ENCODE measurements at places on chromosomes 3 and 15.

DNA sequence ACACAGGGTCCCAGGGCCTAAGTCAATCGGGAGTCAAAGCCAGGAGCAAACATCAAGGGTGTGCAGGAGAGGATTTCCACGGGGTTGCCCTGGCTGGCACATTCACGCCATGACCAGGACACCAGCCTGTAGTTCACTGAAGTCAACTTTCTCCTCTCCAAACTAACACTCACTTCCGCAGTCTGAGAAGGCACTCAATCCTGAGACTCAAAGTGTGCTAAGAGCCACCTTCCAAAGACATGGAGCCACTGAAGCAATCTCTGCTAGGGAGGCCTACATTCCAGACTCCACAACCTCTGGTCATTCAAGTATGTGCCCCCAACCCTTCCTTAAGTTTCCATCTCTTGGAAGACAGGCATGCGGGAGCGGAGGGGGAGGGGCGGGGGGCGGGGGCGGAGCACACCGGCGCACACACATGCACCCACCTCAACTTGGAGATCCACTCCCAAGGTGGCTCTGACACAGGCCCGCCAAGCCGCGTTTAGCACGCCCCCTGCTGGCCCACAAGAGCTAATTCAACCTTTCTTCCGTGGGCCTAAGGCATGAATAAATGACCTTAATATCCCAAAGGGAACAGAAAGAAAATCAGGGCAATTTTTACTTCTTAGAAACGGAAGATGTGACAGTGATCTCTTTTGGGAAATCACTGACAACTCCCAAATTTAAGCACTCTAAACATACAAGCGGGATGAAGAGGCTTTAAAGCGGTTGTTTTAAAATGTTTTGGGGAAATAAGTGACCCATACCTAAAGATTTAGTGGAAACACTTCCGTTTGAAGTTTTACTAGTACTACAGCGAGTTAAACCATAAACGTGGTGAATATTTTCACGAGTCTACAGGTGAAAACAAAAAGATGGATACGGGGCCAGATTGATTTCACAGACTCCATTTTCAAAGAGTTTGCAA lies 162.5 kb upstream of the CHRNA7 start:
- peak; percentile 1 for DNase-seq

GRCh38 chr3:177516158-177517011 lies 319.1 kb upstream of the TBL1XR1 start:
- DNase-seq = peak; percentile 86

GRCh38 chr15:72521682-72522081 lies 47.6 kb downstream of the ARIH1 start:
- peak; percentile 56 for DNase-seq

- DNase-seq = no peak
Measured at GRCh38 chr15:67879440-67880129, 39.7 kb upstream of the RNU6-1 start.

- DNase-seq = no peak
Measured at GRCh38 chr3:195025884-195026200, 245.1 kb downstream of the XXYLT1 start.

DNA sequence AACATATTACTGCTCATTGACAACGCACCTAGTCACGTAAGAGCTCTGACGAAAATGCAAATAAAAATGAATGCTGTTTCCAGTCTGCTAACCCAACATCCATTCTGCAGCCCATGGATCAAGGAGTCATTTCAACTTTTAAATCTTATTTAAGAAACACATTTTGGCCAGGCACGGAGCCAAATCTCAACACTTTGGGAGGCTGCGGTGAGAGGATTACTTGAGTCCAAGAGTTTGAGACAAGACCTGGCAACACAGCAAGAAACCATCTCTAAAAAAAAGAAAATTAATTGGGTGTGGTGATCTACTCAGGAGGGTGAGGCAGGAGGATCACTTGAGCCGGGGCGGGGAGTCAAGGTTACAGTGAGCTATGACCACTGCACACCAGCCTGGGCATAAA lies 22.4 kb upstream of the TM4SF19 start:
- DNase-seq = no peak

- DNase-seq = no peak
Measured at GRCh38 chr3:65268426-65268825, 580.6 kb upstream of the ADAMTS9 start.

DNA sequence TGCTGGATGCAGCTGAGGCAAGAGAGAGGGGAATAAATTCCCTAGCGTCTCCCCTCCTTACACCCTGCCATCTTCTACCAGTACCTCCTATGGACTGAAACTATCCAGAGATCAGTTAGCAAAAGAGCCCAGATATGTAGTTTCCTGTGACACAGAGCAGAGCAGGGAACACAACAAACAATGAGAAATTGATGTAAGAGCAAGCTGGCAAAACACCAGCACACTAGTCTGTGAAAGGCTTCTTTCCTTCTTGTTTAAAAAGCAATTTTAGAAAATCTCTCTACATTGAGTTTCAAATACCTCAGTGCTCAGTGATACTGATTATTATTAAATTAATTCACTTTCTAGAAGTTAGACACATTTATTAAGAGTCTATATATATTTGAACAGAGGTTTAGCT lies 215.6 kb upstream of the AZI2 start:
- no peak for DNase-seq

- DNase-seq = peak; percentile 90
Measured at GRCh38 chr3:146308682-146309081, 57.8 kb upstream of the PLSCR4 start.

GRCh38 chr15:72175186-72176044 lies 22.2 kb downstream of the GRAMD2A start:
- DNase-seq = no peak

GRCh38 chr3:72120806-72121778 lies 336.1 kb upstream of the PROK2 start:
- no peak for DNase-seq

DNA sequence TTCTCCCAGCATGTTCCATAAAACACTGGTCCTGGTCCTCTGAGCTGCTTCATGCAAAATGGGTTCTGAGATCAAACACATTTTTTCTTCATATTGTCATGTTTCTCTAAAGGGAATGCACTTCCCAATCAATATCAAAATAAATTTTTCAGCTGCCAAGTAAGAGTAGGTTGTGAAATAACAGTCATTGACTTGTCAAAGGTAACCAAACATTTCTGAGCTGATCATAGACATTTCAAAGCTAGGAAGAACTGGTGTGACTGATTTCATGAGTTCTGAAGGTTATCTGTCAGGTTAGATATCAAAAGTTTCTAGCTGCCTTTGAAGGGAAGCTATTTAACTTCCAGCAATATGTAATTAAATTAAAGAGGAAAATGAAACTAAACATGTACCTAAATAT lies 770.9 kb downstream of the TBL1XR1 start:
- no peak for DNase-seq

GRCh38 chr3:56987238-56987895 lies 73.1 kb upstream of the SPATA12 start:
- no peak for DNase-seq

GRCh38 chr3:194893121-194893987 lies 207.7 kb downstream of the FAM43A start:
- DNase-seq = no peak

DNA sequence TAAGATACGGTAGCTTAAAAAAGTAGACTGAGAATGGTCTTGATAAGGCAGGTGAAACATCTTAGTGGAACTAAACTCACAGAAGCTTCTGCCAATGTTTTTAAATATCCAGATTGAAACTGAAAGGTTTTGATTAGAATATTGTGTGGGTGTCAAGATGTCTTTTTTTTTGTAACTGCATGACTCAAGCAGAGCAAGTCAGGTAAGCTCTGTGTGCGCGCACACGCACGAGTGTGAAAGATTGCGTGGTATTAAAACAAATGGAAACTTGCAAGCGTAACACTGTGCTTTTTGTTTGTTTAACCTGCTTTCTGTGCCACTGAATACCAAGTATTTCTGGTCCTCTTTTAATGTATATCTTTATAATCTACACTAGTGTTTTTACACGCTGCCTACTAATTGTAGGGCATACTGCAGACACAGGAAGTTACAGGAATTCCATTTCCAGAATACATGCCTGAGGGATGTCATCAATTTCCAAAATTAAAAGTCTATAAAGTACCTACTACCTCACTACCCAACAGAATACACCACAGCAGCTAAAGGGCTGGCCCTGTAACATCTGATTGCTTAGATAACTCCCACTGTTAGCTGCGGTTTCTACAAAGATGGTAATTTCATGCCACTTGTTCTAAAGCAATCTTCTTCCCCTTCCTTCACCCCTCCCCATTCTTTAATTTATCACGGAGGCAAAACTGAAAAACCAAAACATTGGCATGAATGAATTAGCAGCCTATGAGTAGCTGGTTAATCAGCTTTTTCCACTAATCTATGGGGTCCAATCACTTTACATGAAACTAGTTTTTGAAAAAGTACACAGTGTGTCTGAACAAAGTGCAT lies 472.8 kb downstream of the SHQ1 start:
- no peak for DNase-seq

DNA sequence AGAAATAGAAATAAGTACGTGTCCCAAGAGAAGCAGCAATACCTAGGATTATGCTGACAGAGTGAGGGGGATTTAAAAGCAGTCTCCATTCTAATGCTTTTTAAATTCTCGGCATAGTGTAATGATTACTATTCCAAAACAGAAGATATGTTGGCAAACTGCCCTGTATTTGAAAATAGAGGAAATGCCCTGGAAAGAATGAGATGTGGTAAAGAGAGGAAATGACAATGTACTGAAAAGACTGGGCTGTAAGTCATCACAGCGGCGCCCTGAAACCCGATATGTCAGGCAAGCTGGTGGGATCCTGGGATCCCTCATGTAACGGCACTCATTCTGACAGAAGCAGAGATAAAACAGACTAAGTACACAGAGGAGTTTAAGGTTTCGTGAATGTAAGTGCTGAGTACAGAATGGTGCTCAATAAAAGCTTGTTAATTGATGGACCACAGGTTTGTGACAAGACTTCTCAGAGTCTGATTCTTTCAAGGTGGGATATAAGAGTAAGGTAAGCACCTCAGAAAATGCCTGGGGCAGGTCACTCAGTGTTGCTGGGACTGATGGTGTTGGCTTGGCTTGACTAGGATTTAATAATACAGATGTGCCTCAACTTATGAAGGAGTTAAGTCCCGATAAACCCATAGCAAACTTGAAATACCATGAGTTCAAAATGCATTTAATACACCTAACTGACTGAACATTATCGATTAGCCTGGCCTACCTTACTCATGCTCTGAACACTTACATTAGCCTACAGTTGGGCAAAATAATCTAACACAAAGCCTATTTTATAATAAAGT lies 91.4 kb downstream of the NFKBIZ start:
- DNase-seq = peak; percentile 92

DNA sequence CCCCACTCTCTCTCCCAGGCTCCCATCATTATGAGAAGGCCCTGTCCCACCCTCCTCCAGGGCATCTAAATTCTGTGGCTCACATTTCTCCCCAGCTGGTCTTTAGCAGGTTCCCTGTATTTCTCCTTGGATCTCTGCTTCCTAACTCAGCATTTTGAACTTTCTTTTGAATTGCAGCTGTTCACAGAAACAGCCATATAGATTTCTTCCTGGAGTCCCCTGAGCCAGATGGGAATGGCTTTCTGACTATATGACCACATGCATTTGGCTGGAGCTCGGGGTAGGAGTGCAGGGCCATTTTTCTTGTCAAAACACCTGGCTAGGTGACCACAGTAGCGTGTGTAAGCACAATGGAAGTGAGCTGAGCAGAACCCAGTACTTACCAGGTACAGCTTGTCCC lies 22.0 kb downstream of the RBP2 start:
- DNase-seq = no peak

- no peak for DNase-seq
Measured at GRCh38 chr3:18283680-18284079, 141.5 kb downstream of the SATB1 start.

DNA sequence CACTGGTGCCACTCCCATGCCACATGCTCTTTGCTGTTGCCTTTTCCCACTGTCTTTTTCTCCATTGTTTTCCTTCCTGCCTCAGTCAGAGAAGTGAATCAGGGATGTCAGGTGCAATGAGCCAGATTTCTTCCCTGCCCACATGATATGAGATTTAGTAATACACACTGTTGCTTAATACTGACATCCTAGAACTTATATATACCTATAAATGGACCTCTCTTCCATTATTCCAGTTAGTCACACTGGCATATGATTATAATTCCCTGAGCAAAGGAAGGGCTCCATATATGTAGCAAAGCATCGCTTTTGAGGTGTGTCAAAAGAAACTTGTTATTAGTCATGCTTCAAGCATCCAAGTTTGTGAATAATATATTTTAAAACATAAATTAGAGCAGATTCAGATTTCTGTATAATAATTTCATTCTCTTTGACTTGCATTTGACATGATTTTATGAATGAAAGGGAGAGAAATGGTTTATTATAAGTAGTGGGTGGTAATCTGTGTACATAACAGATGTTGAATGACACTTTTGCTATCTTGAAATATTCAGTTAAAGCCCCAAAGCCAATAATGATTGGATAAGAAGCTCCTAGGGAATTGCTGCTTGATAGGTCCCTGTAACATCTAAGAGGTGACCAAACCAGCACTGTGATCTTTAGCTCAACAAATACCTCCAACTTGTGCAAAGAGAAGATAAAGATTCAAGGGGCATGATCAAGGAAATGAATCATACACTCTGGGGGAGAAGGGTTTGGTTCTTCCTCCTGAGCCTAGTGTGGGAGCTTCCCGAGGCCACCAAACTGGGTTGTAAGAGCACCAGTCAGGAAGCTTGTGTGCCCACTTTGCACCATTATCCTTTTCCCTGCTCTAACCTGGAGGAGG lies 48.6 kb downstream of the CHST2 start:
- DNase-seq = peak; percentile 53

DNA sequence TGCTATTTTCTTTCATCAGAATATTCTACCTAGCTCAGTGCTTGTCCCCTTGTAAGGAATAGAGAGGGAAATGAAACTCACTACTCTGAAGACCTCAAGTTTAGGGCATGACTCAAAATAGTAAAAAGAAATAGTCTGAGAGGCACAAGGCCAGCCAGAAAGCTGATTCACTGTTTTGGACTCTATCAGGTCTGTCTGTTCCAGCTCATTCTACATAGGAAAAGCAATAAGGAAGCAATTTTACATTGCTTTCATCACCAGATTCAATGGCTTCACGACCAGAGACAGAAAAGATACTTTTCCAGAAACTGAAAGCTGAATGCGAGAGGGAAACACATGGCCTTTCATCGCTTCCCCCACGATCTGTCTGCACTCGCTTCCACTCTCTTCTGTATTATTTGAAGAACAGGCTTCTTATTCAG lies 276.0 kb downstream of the GBE1 start:
- peak; percentile 45 for DNase-seq

GRCh38 chr3:129036222-129037092 lies 24.1 kb upstream of the GP9 start:
- no peak for DNase-seq

GRCh38 chr3:63753995-63754394 lies 65.1 kb upstream of the C3orf49 start:
- no peak for DNase-seq

- DNase-seq = no peak
Measured at GRCh38 chr3:12859840-12860239, 18.5 kb upstream of the RPL32 start.

GRCh38 chr3:14199641-14200040 lies 21.0 kb downstream of the LSM3 start:
- no peak for DNase-seq

GRCh38 chr3:10344147-10344943 lies 23.4 kb upstream of the SEC13 start:
- no peak for DNase-seq

Data from NCI-H226 (cell line).